Vagina (tissue), 2 donors: ENCODE measurements at places on chromosomes 4 and X.
A peak's percentile ranks its signal among the peaks of the same experiment; 100 is the strongest.

DNA sequence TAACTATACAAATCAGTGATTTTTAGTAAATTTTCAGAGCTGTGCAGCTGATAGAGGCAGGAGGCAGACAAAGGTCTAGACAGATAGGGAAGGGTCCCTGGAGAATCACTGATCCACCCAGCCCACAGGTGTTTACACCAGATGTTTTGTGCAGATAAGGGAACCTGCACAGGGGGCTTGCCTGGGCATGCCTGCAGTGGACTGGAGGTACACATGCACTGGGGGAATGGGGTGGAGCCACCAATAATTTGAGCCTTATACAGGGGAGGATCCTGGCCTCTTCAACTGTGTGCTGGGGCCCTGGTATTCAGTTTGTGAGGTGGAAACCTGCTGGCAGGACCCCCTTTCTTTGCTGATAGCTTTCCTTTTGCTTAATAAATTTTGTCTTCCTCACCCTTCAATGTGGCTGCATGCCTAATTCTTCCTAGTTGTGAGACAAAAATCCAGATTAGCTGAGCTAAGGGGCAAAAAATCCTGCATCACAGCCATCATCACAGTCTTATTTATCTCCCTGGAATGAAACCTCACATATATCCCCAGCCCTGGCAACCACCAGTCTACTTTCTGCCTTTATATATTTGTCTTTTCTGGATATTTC, 102.8 kb downstream of the KDM6A start:
- DNase-seq, result no peak

DNA sequence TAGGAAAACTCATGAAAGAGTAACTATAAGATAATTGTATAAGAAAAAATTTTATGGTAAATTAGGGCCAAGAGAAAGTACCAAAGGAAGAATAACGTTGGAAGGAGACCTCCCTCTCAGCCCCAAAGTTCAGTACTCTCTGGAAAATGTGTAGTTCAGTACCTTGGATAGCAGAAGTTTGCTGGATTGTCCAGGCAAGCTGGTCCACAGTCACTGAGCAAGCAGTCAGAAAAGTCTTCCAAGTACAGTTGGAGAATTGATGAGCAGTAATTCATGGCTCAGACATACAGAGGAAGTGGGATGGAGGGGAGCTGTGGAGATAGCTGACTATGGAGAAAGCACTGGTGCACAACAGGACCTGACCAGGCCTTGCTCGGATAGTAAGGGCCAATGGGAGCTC, 598.2 kb upstream of the NDST4 start:
- no peak for DNase-seq

GRCh38 chr4:2907706-2908293, 55.4 kb downstream of the NOP14 start:
- DNase-seq, result no peak

DNA sequence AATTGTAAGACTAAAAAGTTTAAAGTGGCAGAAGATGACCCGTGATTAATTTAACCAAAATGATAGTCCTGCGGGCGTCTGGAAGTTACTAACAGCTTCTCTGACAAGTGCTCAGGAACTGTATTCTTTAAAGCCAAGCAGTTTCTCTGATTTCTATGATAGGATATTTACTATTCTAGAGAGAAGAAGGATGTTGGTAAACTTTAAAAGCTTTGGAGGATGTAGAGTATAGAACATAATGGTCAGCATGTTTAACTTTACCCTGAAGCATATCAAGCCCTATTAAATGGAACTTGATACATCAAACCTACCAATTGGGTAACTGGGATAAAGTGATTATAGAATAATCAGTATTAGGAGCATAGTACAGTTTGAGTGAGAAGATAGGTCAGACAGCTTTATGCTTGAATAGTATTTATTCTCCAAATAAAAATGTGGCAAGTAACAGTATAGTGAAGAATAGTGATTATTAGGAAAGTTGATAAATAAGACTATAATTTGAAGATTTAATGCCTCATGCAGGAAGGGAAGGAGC, 1.8 kb downstream of the STIM2 start:
- no peak for DNase-seq

DNA sequence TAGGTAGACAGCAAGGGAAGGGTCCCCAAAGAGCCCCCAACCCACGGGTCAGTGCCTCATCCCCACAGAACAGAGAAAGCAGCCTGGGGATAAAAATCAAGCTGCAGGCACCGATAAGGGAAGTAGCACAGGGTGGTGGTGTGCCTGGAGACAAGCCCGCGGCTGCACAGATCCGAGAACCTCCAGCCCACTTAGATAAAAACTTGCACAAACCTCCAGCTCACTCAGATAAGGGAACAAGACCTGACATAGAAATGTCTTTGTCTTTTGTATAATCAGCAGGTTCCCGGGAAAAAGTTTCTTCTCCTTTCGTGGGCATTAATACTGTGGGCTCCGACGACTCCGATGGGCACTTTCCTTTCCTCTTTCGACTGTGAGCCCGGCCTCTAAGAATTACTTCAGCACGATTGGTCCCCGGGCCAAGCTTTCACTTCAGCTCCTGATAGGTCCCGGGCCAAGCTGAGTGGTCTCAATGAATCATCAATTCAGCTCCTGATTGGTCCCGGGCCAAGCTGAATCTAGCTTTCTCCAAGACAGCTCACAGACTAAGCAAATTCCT, 32.4 kb downstream of the PRDX4 start:
- DNase-seq, result no peak

DNA sequence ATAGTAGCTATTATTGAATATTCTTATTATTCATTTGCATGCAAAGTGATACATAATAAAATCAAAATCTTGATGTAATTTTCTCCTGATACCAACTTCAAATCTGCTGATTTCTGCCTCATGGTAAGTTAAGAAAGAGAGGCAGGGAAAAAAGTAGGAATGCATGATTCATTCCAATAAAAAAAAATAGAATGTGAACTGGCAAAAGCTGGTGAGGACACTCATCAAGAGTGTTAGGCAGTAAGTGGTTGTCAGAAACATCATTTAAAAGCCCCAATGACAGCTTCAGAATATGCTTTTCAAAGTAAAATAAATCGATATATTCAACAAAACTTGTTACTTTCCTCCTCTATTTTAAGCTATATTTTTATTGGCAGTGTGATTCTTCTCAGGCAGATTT, 979.1 kb downstream of the TECRL start:
- no peak for DNase-seq

GRCh38 chr4:88341227-88342192, 37.1 kb upstream of the HERC6 start:
- no peak for DNase-seq

GRCh38 chr4:173527103-173527891, 2.7 kb downstream of the HAND2 start:
- DNase-seq, result no peak

- DNase-seq, result peak; percentile 28
Measured at GRCh38 chr4:24968992-24969391, 56.1 kb upstream of the CCDC149 start.
